Right renal pelvis (tissue), 4 donors: ENCODE measurements at places on chromosomes 7 and 10. TPM values are rescaled to one million over a fixed set of nuclear protein-coding genes. Genes with fewer than 3 reads are reported as not detected.

DNA sequence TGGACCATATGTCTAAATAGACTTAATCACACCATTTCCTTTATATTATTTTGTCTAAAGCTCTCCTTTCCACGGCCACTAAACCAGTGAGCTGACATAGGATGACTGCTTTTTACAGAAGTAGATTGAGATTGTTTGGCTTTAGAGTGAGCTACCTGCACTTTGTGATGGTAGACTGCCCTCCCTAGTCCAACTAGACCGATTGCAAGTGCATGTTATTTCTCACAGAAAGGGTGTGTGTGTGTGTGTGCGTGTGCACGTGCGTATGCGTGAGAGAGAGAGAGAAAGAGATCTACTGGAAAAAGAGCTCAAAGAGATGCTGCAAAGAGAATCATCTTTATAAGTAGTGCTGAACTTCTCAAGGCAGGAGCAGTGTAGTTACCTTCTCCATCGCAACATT, 60.7 kb downstream of the VCL start:
- DNase-seq = no peak

GRCh38 chr10:3045471-3046209, 21.7 kb upstream of the PFKP start:
- DNase-seq = no peak

DNA sequence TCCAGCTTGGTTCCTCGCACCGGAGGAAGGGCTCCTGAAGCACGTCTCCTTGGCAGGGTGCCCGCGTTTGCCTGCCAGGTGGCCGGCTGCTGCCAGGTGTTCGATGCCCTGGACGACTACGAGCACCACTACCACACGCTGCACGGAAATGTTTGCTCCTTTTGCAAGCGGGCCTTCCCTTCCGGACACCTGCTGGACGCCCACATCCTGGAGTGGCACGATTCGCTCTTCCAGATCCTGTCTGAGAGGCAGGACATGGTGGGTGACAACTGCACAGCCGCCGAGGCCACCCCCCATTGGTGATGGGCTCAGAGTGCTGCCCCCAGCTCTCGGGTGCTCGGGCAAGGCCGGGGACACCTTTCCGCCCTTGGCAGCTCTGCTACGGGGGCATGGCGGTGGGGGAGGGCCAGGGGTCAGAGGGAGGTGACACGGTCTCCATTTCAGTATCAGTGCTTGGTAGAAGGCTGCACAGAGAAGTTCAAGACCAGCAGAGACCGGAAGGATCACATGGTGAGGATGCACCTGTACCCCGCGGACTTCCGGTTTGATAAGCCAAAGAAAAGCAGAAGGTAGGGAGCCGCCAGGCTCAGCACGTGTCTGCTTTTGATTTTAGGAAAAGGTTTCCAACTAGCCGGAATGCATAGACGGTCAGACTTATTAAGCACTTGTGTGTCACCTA, 1.1 kb downstream of the ZNF511 start:
- DNase-seq = no peak

GRCh38 chr10:72002354-72003295, 38.4 kb downstream of the CHST3 start:
- no peak for DNase-seq

DNA sequence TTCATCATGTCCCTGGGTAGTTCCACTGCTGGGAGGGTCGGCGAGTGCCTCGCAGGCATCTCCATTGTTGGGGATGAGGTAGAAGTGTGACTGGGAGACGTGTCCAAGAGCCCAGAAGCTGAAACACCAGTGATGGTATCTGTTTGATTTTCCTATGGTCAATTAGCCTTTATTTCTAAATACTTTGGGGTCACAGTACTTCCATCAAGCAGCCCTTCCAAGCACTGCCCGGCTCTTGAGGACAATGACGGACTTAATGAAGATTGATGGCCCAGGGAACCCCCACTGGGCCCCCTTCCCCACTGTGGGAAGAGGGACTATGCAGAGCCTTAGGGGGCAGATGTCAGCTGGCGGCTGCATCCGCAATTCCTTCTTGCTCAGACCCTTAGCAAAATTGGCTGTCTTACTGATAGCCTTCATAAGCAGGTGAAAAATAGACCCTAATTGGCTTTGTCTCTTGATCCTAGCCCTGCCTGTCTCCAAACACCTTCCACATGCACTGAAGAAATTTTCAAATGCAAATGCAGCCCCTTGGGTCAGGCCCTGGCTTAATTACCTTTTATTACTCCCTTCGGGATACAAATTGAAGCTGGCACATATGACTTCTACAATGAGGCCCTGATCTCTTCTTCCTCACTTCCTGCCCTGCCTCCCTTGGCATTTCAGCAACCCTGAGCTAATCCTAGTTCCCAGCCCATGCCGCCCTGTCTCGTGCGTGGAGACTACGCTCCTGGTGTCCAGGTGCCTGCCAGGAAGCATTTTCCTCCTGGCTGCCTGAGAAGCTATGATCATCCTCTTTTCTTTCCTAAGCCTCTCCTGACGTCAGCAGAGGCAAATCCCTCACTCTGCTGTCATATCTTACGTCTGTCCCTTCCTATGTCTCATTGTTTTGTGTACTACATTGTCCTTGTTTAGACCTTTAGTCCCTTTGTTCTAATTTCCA, 124.5 kb upstream of the GDF10 start:
- DNase-seq = no peak

DNA sequence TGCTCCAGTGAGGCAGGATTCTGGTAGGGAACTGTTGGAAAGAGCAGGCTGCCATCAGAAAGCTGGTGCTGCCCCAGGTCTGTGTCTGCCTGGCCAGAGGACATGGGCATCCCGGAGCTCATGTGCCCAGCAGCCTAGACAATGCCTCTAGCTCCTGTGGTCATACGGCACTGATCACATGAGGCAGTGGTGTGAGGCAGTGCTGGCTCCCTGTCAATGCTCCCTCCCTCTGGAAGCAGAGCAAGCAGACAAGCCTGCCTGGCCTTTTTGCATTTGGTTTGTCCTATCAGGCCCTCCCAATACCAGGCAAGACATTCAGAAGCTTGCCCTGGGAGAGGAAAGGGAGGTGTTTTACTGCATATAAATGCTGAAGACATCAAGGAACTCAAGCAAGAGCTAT, 19.5 kb upstream of the MMP21 start:
- DNase-seq = no peak

- no peak for DNase-seq
Measured at GRCh38 chr7:112981966-112982365, 104.7 kb downstream of the GPR85 start.

DNA sequence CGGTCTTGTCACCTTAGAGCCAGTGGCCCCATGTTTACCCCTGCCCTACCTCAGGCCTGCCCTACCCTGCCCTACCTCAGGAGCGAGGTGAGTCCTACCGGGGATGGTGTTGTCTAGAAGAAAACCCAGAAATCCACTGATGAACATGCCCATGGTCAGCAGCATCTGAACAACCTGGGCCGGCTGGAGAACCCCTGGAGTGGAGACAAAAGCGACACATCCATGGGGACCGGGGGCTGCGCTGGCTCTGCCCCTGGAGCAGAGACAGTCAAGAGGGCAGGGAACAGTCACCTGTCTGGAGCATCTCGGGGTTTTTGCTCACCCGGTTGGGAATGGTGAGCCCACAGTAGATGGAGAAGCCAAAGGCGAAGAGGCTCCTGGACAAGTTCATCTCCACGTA, 36.3 kb downstream of the STRA8 start:
- no peak for DNase-seq

- no peak for DNase-seq
Measured at GRCh38 chr10:22803261-22803885, 89.0 kb upstream of the PIP4K2A start.

- no peak for DNase-seq
Measured at GRCh38 chr7:23445326-23445725, 25.0 kb downstream of the IGF2BP3 start.

DNA sequence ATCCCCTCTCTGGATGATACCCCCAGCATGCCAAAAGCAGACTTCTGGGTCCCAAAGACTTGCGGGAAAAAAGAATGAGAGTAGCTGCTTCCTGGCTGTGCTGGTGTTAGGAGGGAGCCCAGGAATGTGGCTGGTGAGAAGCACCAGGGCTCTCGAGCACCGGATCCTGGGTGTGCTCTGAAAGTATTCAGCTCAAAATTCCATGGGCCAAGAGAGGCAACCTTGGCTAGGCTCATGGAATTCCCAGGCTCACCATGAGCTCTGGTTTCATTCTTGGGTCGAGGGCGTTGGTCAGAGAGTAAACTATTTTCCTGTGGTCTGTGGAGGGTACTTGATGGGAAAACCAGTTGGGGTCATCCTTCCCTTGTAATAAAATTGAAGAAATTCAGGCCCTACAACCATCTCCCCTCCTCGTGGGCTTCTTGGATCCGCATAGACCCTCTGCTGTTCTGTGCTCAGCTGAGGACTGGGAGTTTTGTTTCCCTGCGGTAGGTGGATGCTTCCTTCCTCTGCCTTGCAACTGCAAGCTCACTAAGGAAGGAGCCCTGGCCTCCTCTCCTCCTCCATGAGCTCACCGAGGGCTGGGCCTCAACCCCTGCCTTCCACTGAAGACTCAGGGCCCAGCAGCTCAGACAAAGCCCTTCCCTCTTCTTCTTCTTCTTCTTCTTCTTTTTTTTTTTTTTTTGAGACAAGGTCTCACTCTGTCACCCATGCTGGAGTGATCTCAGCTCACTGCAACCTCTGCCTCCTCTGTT, 34.5 kb upstream of the AQP1 start:
- no peak for DNase-seq

DNA sequence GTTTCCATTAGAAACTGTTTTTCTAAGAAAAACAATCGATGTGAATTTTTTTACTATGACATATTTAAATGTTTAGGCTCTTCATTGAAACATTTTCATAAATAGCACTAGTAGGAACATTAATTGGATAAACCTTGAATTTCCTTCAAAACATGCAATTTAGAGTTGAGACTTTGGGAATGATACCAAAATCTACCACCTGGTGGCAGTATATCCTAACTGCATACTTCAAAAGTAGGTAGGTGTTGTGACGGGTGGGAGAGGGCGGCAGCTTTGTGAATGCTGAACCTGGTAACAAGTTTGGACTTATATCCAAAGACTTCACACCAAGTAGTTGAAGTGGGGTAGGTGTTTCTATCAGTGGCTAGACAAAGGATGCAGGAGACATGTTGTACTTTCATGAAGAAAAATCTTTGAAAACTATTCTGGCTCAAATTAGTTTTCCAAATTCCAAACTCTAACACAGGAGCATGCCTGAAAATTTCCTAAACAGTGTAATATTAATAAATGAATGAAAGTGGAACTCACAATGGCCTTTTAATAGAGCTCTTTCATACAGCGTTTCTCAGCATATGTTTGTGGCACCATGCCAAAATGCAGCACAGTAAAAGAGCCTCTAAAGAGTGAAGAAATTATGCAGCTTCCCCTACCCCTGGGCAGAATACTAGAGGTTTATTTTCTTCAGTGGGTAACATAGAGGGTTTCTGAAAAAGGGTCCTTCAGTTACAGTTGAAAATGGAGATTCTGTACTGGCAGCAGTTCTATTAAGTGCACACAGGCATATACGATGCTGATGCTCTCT, 201.0 kb upstream of the TPK1 start:
- peak; percentile 41 for DNase-seq

DNA sequence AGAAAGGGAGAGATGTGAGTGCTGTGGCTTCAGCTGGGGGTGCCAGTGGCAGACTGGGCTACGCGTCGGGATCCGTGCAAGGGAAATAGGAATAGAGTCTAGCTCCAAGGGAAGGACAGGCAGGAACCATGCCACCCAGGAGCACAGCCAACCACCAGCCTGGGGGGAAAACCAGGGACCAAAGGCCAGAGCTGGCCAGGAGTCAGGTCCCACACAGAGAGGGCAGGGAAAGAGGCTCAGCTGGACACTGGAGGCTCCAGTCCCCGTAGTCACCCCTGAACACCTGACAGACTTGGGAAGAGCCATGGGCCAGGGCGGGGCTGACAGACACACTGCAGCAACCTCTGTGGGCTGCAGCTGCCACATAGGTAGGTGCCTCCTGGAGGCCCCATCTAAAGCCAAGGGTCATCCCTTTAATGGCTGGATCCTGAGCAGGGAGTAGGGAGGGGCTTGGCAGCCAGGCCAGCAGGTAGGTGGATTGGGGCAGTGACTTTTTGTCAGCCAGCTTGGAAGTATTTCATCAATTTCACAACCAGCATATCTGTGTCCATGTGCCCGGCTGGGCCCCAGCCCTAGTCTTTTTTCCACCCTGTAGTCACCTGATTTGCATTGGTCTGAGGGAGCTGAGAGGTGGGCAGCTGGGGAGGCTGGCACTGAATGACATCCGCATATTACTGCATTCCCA, 163.2 kb downstream of the SH2D4B start:
- no peak for DNase-seq

- DNase-seq = peak; percentile 62
Measured at GRCh38 chr7:23530405-23530804, 1.4 kb downstream of the TRA2A start.

- no peak for DNase-seq
Measured at GRCh38 chr7:45563401-45563800, 10.8 kb upstream of the ADCY1 start.

- DNase-seq = peak; percentile 63
Measured at GRCh38 chr10:69800109-69800508, 1.6 kb upstream of the COL13A1 start.

The NEURL1 gene
- 1.3 TPM for polyA plus RNA-seq

The NYAP1 gene
- polyA plus RNA-seq = 2.1 TPM

The GHITM gene
- polyA plus RNA-seq = 180 TPM

The TMEM176B gene
- 105 TPM for polyA plus RNA-seq

The CALHM3 gene
- polyA plus RNA-seq = not detected

The PSMC2 gene
- polyA plus RNA-seq = 112 TPM
